ENCODE measurements at places on chromosomes 6 and 20. TPM values are rescaled to one million over a fixed set of nuclear protein-coding genes. Genes with fewer than 3 reads are reported as not detected.

Gene EYA2
- polyA plus RNA-seq, result 0.40 TPM

Gene OPN5
- 0.56 TPM for polyA plus RNA-seq

GRCh38 chr20:24316731-24317130, 152.7 kb upstream of the SYNDIG1 start:
- no peak for DNase-seq

DNA sequence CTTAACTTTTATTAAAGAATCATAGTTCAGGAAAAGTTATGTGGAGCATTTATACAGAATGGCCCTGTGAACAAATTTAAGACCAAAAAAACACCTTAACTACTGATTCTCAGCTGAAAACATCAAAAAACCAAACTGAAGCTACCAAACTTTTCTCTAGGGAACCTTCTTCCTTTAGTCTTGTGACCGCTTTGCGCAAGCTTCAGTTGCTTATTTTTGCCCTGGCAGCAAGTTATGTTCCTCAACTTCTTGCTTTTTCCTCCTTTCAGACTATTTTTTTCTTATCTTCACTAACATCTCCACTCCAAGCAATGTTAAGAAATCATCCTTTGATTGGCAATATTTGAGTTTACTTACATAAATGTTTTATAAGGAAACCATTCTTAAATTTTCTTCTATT, 100.1 kb downstream of the MYB start:
- no peak for DNase-seq
